ENCODE measurements at places on chromosomes 3 and 15.

DNA sequence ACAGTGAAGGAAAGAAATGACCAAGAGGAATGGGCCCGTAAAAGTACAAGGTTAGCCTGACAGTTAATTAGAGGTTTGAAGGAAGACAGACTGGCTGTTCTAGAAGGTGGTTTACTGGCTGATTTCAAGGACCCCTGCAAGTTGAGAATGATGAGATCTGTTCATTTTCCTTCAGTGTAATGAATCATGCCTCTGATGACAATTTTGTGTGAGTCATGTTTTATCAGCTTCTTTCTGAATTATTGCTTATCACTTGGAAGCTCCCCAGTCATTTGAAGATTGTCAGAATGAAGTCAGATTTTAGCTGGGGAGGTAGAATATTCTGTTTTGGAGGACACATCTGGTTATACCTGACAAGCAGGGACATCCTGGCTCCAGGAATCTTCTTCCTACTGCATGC lies 50.6 kb downstream of the DRD3 start:
- DNase-seq, result peak; percentile 12

DNA sequence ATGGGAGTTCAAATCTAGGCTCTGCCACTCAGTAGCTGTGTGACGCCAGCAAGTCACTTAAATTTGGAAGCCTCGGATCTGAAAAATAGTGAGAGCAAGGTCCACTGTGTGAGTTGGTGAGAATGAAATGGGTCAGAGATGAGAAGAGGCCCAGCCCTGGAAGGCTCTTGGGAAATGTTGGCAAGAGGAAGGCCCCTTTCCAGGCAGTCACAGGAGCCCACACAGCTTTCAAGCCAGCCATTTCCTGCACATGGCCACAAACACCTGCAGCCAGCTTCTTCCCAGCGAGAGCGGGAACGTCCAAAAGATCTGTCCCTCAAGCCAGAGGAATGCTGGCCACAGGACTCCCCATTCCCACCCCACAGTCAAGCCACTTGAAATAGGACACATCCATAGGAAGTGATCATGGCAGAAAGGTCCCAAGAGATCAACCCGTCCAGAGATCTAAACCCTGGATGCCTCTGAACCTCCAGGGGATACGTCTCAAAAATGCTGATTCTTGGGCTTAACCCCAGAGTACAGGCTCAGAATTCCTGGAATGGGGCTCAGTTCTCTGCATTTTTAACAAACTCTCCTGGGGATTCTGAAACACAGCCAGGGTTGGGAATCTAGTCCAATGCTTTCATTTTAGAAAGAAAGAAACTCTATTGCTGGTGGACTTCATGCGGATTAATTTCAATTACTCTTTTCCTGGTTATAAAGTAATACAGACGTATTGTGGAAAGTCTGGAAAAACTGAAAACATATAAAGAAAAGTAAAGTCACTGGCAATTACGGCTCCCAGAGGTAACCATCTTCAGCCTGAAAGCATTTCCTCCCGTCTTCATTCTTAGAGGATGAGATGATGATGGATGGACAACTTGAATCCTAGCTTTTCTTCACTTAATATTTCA lies 35.9 kb downstream of the NTRK3 start:
- no peak for DNase-seq

DNA sequence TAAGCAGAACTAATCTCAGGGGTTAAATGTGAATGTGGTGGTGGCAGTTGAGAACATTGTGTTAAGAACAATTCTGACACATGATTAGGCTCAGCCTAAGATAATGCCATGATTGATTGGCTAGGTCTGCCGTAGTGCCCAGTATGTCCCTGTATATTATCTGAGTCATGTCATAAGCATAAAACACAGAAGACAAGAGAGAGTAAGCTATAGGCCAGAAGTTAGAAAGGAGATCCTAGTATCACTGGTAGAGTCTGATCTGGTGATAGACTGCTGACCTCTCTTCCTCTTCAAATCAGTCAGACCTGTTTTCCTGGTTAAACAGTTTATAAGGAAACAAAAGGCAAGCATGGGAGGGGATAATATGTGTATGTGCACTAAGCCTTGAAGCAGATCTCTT lies 30.1 kb upstream of the ATP8B4 start:
- DNase-seq, result no peak

GRCh38 chr3:183579967-183580900 lies 24.7 kb upstream of the KLHL6 start:
- peak; percentile 45 for DNase-seq

GRCh38 chr3:85691196-85691595 lies 732.4 kb downstream of the CADM2 start:
- DNase-seq, result no peak

GRCh38 chr3:79392479-79392878 lies 375.3 kb downstream of the ROBO1 start:
- no peak for DNase-seq

GRCh38 chr15:77081971-77082370 lies 11.1 kb upstream of the TSPAN3 start:
- no peak for DNase-seq

DNA sequence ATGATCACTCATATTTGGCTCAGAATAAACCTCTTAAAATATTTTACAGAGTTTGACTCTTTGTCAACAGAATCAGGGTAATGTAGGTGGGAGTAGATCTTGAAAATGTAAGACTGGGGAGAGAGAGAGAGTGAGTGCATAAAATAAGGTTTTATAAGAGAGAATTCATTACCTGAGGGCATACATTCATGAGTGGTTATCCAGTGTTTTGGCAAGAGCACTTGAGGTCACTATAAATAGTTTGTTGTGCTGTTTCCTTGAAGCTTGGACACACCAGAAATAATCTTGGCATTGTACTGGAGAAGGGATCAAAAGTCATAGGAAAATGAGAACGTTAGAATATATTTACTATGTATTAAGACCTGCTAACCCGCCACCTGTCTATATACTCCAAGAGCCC lies 33.4 kb downstream of the SLC28A2 start:
- DNase-seq, result no peak

DNA sequence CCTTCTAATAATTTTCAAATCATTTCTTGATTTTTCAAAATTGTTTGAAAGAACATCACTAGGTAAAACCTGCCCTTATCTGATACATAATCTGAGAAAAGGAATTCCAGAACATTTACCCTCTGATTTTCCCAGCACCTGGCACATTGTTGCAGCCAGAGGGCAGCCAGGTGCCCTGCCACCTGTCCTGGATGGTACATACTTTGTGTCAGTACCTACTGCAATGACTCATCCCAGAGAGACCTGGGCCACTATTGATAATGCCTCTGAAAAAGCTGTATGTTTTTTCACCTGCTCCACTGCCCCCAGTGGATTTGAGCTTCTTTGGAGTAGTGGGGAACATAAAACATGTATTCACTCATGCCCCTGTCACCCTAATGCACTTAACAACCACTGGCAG lies 648.9 kb upstream of the GBE1 start:
- DNase-seq, result no peak

- peak; percentile 6 for DNase-seq
Observed at GRCh38 chr3:101567528-101568317, 6.1 kb downstream of the TRMT10C start.

DNA sequence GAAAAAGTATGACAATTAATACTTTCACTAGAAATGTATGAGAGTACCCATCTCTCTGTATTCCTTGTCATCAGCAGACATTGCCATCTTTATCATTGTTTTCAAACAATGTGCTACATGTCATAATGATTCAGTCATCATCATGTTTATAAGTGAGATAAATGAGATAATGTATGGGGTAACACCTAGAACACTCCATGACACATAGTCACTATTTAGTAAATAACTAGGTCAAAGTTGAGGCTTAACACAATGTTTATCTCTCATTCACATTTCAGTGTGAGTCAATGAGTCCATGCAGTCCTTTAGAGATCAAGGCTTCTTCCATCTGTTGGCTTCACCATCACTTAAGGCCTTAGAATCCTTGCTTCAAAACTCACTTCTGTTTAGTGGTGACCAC lies 70.0 kb downstream of the NLGN1 start:
- peak; percentile 7 for DNase-seq

- peak; percentile 77 for DNase-seq
Observed at GRCh38 chr15:77402740-77403379, 17.0 kb downstream of the PEAK1 start.

- DNase-seq, result no peak
Observed at GRCh38 chr15:94305133-94305532, 73.8 kb downstream of the MCTP2 start.

GRCh38 chr3:87228316-87228715 lies 1.2 kb downstream of the CHMP2B start:
- peak; percentile 29 for DNase-seq

GRCh38 chr15:78063970-78064385 lies 13.5 kb downstream of the TBC1D2B start:
- peak; percentile 90 for DNase-seq

GRCh38 chr15:98076021-98076816 lies 115.7 kb downstream of the ARRDC4 start:
- peak; percentile 30 for DNase-seq

DNA sequence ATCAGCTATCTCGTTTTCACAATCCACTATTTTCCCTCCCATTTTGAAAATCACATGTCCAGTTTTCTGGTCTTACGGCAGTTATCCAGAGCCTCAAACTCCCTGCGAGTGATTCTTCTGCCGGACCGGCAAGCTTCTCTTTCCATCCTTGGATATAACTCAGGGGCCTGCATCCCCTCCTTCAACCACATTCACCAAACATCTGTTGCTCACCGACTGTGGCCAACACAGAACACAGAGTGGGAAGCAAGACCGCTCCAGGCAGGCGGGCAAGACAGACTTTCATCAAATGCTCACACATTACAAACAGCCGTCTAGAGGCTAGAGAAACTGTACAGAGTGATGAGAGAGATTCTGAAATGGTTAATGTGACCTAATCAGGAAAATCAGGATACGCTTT lies 7.6 kb upstream of the SLC12A8 start:
- DNase-seq, result no peak

- no peak for DNase-seq
Observed at GRCh38 chr3:32667072-32667582, 17.9 kb upstream of the CNOT10 start.

DNA sequence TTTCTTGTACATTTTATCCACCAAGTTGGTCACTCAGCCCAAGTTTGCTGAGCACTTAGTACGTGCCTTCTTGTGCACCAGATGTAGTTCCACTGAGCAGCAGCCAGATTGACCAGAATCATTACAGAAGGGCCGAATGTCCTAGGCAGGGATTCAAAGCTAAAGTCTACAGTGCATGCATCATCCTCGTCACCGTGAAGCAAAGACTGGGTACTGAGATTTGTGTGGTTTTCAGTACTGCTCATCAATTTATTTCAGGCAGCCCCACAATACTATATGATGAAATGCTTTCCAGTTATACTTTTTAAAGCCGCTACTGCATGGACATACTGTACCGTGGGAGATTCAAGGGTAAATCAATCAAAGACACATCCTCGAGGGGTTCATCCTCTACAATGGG lies 227.0 kb downstream of the ARRDC4 start:
- DNase-seq, result no peak

DNA sequence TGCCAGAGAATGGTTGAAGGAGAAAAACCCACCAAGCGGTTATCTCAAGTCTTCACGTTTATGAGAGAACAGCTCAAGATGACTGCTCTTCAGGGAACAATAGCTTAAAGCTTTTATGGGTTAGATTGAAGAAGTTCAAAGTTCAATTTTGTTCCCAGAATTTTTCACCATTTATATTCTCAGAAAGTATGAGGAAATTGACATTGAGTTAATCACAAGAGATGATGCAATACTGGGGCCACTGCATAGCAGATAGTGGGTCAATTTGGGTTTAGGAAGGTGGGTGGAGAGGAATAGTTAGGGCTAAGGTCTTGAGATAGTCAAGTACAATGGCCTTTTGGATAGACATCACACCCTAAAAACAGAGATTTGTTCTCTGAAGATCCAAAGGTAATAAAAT lies 539.3 kb downstream of the SQOR start:
- no peak for DNase-seq

DNA sequence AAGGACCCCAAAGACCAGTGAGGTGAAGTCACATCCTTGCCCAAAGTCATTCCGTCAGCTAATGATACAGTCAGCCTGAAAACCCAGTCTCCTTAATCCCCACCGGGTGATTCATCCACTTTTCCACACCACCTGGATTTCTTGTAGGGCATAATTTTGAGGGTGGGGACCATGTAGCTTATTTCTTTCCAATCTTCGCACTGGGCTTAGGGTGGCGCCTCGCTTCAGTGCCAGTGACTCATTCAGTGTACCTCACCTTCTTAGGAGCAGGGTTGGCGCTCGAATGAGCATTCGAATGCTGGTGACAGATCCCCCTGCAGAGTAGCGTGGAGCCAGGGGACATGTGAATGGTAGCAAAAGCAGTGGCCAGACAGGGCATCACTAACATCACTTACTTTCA lies 24.0 kb downstream of the BMF start:
- DNase-seq, result no peak

DNA sequence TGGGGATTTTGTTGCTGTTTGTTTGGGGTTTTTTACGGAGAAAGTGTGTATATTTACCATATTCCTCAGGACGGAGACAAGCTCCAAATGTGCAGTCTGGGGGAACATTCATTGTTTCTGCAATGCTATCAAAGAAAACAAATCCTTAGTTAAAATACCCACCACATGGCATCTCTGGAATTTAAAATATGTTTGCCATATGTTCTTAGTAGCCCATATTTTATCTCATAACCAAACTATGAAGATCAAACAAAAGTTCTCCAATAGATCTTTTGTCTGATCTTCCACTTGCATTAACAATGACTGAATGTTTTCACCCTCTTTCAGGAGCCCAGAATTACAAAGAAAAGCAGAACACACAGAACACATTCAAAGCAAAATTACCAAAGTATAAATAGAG lies 35.3 kb downstream of the EFHB start:
- no peak for DNase-seq

GRCh38 chr15:78322724-78323521 lies 17.2 kb upstream of the CRABP1 start:
- DNase-seq, result no peak

- DNase-seq, result no peak
Observed at GRCh38 chr3:71463617-71464016, 119.9 kb downstream of the FOXP1 start.

GRCh38 chr3:80285388-80285787 lies 517.6 kb upstream of the ROBO1 start:
- peak; percentile 53 for DNase-seq

DNA sequence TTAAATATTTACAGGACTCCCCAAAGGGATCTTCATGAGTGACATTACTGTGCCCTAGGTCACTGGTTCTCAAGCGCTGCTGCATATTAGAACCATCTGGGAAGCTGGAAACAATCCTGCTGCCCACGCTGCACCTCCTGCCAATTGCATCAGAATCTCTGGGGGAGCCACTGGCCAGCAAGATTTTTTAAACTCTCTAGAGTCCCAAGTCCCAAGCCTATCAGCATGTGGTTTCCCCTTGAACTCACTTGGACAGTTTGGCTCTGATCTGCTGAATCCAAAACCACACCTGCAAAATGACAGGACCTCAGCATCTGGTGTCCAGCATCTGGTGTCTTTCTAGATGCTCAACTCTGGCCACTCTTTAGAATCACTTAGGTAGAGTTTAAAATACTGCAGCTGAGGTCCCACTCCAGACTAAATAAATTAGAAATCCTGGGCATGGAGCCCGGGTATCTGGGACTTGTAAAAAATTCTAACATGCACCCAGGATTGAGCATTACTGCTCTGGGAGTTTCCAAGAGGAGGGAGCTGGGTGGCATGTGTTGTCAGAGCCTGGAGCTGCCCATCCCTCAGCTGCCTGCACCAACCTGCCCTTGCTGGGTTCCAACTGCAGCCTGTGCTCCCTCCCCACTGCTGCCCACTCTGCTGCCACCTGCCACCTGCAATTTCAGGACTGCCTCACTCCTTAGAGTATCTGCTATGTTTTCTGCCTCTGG lies 311.3 kb downstream of the SLC9A9 start:
- DNase-seq, result peak; percentile 98

- DNase-seq, result peak; percentile 69
Observed at GRCh38 chr3:187737368-187738070, 7.7 kb downstream of the BCL6 start.

- DNase-seq, result no peak
Observed at GRCh38 chr15:68994981-68995761, 19.3 kb upstream of the NOX5 start.

All from fibroblast of mammary gland (primary cell).